A549 (cell line): ENCODE measurements at places on chromosomes 13 and 19.

DNA sequence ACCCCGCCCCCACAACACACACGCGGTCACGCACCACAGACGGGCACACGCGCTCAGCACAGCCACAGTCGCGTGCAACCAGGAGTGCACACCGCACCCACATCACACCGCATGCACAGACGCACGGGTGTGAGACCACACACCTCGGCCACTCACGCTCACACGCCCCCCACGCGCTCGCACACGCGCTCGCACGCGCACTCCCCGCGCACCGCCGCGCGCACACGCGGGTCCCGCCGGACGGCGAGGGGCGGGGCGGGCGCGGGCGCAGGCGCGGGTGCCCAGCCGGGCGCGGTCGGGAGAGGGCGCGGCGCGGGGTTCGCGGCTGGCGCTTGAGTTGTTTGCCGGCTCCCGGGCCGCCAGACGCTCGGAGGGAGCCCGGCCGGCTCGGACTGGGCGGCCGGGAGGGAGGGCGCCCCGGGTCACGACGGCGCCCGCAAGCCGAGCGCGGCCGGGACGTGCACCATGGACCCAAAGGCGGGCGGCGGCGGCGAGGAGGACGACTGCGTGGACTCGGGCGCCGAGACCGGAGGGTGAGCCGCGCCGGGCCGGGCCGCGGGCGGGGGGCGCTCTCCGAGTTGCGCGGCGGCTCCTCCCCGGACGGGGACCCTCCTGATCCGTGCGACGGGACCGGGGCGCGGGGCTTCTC is at the start of gene FAM124A:
FAM124A (plus strand) TSS at position 362 of the 649 bp plus-strand sequence; CDS start at position 466, 104 bp downstream.
- peak; percentile 23 for DNase-seq

- DNase-seq = no peak
Measured at GRCh38 chr19:56271151-56271550, 1.4 kb upstream of the EDDM13 start.

DNA sequence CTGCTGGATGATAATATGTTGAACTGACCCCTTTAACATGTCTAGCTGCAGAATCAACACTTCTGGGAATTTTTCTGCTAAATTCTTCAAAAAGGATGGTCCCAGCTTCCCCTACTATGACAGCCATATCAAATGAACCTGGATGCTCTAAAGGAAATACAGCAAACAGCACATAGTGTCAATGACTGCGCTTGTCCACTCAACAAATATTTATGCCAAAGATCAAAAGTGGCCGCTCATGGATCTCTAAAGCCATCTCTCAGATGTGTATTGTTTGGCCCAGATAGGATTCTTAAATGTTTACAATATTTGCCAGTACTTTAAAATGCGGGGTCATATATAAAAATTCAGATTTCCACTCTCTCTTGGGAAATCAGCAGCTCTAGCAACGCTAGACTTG is 3.3 kb downstream of the TBC1D4 start:
- no peak for DNase-seq

DNA sequence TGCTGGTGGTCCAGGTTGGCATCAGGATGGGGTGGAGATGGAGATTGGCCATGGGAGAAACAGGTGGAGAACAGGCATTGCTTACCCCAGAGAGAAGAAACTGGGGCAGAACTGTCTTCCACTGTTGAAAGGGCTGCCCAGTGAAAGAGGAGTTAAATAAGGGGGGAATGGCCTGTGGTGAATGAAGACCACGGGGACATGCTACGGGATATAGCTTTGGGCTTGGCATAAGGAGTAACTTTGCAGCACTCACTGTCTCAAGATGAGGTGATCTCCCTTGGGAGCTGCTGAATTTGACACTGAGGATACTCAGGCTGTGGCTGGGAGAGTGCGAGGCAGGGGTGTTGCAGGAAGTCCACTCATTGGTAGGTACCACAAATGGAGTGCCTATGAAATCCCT is 10.6 kb upstream of the GPR18 start:
- DNase-seq = no peak

GRCh38 chr19:43503501-43504425 is 783 bp downstream of the PHLDB3 start:
- peak; percentile 95 for DNase-seq

DNA sequence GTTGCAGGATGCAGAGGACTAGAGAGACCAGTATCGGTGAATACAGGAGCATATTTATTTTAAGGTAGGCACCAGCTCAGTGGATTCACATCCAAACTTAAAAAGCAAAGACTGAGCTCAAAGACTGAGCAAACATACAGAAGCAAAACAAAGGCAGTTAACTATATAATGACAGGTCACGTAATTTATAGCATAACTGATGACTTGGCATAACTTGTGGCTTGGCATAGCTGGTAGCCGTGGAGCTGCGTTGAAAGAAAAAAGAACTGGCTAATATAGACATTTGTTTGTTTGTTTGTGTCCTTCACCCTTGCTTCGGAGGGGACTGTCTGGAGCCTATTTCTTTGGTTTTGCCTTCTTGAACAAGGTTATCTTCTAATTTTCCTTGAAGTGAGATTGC is 33.7 kb downstream of the ZNF493 start:
- DNase-seq = no peak
